Activated CD4-positive, alpha-beta memory T cell treated with anti-CD3 and anti-CD28 coated beads, Interleukin-2, amount 10 ng/mL, durations not matched to agents 7 days and 5 days (primary cell): ENCODE measurements at places on chromosomes 16 and 17. TPM values are rescaled to one million over a fixed set of nuclear protein-coding genes. Genes with fewer than 3 reads are reported as not detected.

KCNG4 gene
- not detected for total RNA-seq

CRYM gene
- not detected for total RNA-seq

KRT33A gene
- total RNA-seq: not detected

CA7 gene
- not detected for total RNA-seq

DNAI2 gene
- total RNA-seq: 3.1 TPM

GDPD3 gene
- total RNA-seq: 11.5 TPM
